ENCODE measurements at places on chromosomes 1 and 21. TPM values are rescaled to one million over a fixed set of nuclear protein-coding genes. Genes with fewer than 3 reads are reported as not detected.
A peak's percentile ranks its signal among the peaks of the same experiment; 100 is the strongest.

- H3K36me3 ChIP-seq: no peaks in the 10 kb centered on the region
- peaks cover 62% of the 10 kb centered on the region for H3K27me3 ChIP-seq
- no peak overlapping the region for H3K27ac ChIP-seq
- H3K4me1 ChIP-seq: no peaks in the 10 kb centered on the region
Observed at GRCh38 chr1:56827711-56828110, 8.5 kb upstream of the FYB2 start.

DNA sequence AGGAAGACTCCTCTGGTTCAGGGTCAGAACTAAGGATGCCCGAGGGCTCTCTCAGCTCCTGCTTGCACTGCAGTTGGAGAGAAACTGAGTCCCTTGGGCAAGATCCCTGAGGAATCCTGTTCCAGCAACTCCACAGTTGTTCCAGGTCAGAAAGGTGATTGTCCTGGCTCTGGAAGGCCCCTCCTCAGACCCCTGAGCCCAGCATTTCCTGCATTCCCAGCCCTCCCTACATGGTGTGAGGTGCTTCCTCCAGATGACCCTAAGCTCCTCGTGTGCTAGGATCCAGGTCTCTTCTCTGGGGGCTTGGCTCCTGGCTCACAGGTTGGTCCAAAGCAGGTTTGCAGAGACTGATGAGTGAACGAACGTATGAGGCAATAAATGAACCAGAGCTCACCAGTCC, 11.5 kb downstream of the LDLRAD1 start:
- DNase-seq: no peak
- no peaks in the 10 kb centered on the region for H3K36me3 ChIP-seq
- no peak overlapping the region for H3K27ac ChIP-seq
- peaks cover 85% of the 10 kb centered on the region for H3K27me3 ChIP-seq

GRCh38 chr1:156898161-156898566, 4.6 kb downstream of the PEAR1 start:
- no peaks in the 10 kb centered on the region for H3K36me3 ChIP-seq
- no peak overlapping the region for H3K4me3 ChIP-seq
- peaks cover 19% of the 10 kb centered on the region for H3K4me1 ChIP-seq
- no peak for DNase-seq
- no peak overlapping the region for H3K27ac ChIP-seq

DNA sequence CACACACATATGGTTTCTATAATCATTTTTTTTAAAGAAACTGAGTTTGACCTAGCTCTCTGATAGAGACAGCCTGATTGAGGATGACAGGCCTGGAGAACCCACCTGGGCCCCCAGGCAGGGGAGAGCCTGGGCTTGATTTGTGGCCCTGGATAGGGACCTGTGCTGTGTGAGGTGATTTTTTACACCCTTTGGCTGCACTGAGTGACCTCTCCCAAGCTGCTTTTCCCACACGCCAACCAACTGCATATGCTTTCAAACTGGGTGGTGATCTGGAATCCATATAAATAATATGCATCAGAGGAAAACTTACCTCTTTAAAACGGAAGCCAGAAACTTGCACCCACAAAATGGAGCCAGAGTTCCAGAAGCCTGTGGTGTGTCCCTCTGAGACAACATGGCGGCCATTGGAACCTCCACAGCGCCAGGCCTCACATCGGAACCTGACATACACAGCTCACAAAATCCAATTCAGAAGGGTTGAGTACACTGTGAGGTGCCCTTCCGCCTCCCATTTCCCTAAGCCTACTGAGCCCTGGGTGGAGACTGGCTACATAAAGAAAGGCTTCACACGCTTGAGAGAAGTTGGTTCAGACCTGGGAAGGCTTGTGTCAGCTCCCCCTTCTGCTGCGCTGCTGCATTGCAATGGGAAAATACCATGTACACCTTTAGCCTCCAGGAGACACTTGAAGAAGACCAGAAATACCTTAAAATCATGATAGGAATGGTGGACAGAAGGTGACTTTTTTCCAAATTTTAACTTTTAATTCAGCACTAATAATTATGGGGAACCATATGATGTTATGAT, 160.7 kb downstream of the HHIPL2 start:
- H3K4me1 ChIP-seq: no peaks in the 10 kb centered on the region
- no peak for DNase-seq
- H3K27ac ChIP-seq: no peak overlapping the region
- peaks cover 32% of the 10 kb centered on the region for H3K27me3 ChIP-seq
- no peaks in the 10 kb centered on the region for H3K36me3 ChIP-seq

GRCh38 chr1:233998891-233999290, 94.4 kb downstream of the SLC35F3 start:
- H3K27me3 ChIP-seq: no peaks in the 10 kb centered on the region
- H3K27ac ChIP-seq: no peak overlapping the region
- H3K36me3 ChIP-seq: no peaks in the 10 kb centered on the region
- DNase-seq: no peak
- no peak overlapping the region for H3K4me3 ChIP-seq

GRCh38 chr1:28509705-28510272, 3.9 kb downstream of the RCC1 start:
- H3K27me3 ChIP-seq: no peaks in the 10 kb centered on the region
- H3K4me3 ChIP-seq: peak overlapping the region; percentile 96
- H3K27ac ChIP-seq: peak overlapping the region; percentile 98

DNA sequence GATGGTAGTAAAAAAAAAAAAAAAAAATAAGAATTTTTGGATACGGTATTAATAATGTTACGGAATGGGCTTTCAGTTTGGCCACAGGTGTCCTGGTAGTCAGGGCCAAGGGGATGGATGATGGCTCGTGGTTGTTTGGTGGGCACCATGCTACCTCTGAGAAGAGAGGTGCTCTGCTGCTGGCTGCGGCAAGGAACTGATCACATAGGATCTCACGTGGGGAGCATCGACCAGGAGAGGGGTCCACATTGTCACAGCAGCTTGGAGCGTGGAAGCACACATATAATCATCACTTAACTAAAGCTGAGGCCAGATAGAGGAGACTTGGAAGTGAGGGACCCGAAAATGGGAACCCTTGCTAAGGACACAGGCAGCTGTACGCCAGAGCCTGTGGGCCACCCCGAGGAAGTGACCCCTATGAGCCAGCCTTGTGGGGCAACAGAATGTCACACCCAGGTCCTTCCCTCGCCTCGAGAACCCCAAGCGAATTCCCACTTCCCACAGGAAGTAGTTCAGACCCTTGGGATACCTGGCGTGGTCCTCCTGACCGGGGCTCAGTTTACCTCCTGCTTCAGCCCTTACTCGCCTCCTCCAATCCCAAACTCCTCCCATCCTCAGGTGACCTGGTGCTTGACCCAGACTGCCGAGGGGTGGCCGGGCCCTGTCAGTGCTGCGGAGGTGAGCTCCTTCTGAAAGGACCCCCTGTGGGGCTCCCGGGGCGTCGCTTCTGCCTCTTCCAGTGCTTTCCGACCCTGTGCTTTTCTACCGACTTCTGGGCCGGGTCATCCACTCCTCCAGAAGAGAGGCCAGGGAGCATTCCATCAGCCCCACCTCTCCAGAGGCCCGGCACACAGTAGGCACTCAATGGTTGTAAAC, 222.0 kb downstream of the CAMTA1 start:
- no peak overlapping the region for H3K27ac ChIP-seq
- no peak for DNase-seq
- no peaks in the 10 kb centered on the region for H3K4me1 ChIP-seq
- H3K27me3 ChIP-seq: peaks cover 55% of the 10 kb centered on the region

GRCh38 chr1:16612332-16613172, 812 bp downstream of the NBPF1 start:
- no peaks in the 10 kb centered on the region for H3K27me3 ChIP-seq
- no peak for DNase-seq
- no peak overlapping the region for H3K4me3 ChIP-seq
- no peak overlapping the region for H3K27ac ChIP-seq
- H3K4me1 ChIP-seq: no peaks in the 10 kb centered on the region

GRCh38 chr1:223840254-223840653, 5.5 kb downstream of the TP53BP2 start:
- H3K36me3 ChIP-seq: peaks cover 14% of the 10 kb centered on the region
- no peaks in the 10 kb centered on the region for H3K27me3 ChIP-seq
- H3K4me3 ChIP-seq: no peak overlapping the region
- H3K27ac ChIP-seq: no peak overlapping the region

GRCh38 chr1:35659589-35659988, 18.3 kb upstream of the PSMB2 start:
- peaks cover 71% of the 10 kb centered on the region for H3K27me3 ChIP-seq
- H3K36me3 ChIP-seq: no peaks in the 10 kb centered on the region
- no peaks in the 10 kb centered on the region for H3K4me1 ChIP-seq
- no peak for DNase-seq

DNA sequence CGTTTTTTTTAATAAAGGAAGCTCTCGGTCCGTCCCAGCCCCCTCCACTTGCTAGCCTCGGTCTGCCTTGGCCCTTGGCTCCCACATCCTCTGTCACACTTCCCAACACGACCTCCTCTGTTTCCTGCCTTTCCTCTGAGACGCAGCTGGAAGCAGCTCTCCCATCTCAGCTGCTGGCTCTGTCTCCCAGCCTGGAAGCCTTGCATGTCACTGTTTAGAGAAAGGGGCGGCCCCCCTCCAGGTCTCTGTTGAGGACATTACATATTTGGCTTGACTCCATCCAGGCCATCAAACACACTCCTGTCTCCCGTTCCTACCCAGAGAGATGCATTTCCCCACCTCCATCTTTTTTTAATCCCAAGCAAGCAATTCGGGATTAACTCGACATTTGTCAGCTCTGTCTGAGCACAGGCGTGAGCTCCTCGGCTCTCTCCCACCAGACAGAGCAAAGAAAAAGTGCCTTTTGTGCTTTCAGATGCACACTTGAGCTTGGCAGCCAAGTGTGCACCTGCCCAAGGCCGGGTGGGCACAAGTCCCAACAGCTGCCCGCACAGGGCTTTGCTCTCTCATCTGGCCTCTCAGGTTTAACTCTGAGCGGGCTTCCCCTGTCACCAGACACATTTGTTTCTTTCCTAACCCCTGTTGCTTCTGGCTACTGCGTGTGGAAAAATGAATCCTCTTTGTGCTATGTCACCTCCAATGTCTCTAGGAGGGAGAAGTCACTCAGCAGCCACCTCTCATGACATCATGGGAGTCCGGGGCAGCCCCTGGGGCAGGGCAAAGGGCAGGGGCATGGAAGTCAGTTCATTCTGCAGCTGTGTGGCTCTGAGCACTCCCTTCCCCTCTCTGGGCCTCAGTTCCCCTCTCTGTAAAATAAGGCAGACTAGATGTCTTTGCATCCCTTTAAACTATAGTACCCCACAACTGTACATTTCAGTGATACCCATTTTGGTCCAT, 108.3 kb downstream of the KCND3 start:
- H3K4me1 ChIP-seq: no peaks in the 10 kb centered on the region
- DNase-seq: no peak
- H3K4me3 ChIP-seq: no peak overlapping the region
- no peak overlapping the region for H3K27ac ChIP-seq
- H3K27me3 ChIP-seq: no peaks in the 10 kb centered on the region

GRCh38 chr1:4652631-4653327, 1.6 kb upstream of the AJAP1 start:
- no peak overlapping the region for H3K4me3 ChIP-seq
- no peak overlapping the region for H3K27ac ChIP-seq
- peaks cover 19% of the 10 kb centered on the region for H3K27me3 ChIP-seq
- H3K4me1 ChIP-seq: no peaks in the 10 kb centered on the region
- peak; percentile 28 for DNase-seq
- no peaks in the 10 kb centered on the region for H3K36me3 ChIP-seq

GRCh38 chr21:43193088-43193650, 24.4 kb downstream of the CRYAA start:
- H3K4me1 ChIP-seq: peaks cover 40% of the 10 kb centered on the region
- H3K4me3 ChIP-seq: no peak overlapping the region
- peaks cover 21% of the 10 kb centered on the region for H3K36me3 ChIP-seq
- H3K27ac ChIP-seq: no peak overlapping the region
- peaks cover 22% of the 10 kb centered on the region for H3K27me3 ChIP-seq

GRCh38 chr1:81453367-81453703, 347.4 kb upstream of the ADGRL2 start:
- peaks cover 28% of the 10 kb centered on the region for H3K4me1 ChIP-seq
- no peak for DNase-seq
- no peaks in the 10 kb centered on the region for H3K36me3 ChIP-seq
- peak overlapping the region; percentile 74 for H3K27ac ChIP-seq
- H3K4me3 ChIP-seq: peak overlapping the region; percentile 41
- H3K27me3 ChIP-seq: no peaks in the 10 kb centered on the region

DNA sequence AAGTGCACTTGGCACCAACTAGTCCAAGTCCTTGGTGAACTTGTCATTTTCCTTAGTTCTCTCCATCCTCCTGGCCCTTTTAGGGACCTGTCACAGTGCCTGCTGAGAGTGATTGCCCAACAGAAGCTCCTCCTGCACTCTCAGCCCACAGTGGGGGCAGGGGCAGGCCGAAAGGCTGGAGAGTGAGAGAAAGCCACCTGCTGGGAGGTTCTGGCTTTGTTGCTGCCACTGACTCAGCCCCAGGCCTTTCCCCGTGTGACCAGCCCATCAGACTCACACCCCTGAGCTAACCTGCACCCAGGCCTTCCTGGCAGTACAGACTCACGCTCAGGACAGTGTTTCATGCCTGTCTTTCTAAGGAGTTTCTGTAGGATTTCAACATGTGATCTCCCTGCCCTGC, 17.1 kb upstream of the PROK1 start:
- no peak overlapping the region for H3K27ac ChIP-seq
- no peak overlapping the region for H3K4me3 ChIP-seq
- H3K36me3 ChIP-seq: no peaks in the 10 kb centered on the region
- peak; percentile 69 for DNase-seq
- no peaks in the 10 kb centered on the region for H3K4me1 ChIP-seq

GRCh38 chr1:115426956-115427355, 88.9 kb upstream of the NGF start:
- H3K4me3 ChIP-seq: no peak overlapping the region
- H3K4me1 ChIP-seq: peaks cover 35% of the 10 kb centered on the region
- H3K36me3 ChIP-seq: peaks cover 8% of the 10 kb centered on the region
- no peaks in the 10 kb centered on the region for H3K27me3 ChIP-seq

- no peak overlapping the region for H3K4me3 ChIP-seq
- peaks cover 28% of the 10 kb centered on the region for H3K36me3 ChIP-seq
- DNase-seq: no peak
- H3K4me1 ChIP-seq: no peaks in the 10 kb centered on the region
Observed at GRCh38 chr1:9733160-9733789, 81.7 kb downstream of the PIK3CD start.

DNA sequence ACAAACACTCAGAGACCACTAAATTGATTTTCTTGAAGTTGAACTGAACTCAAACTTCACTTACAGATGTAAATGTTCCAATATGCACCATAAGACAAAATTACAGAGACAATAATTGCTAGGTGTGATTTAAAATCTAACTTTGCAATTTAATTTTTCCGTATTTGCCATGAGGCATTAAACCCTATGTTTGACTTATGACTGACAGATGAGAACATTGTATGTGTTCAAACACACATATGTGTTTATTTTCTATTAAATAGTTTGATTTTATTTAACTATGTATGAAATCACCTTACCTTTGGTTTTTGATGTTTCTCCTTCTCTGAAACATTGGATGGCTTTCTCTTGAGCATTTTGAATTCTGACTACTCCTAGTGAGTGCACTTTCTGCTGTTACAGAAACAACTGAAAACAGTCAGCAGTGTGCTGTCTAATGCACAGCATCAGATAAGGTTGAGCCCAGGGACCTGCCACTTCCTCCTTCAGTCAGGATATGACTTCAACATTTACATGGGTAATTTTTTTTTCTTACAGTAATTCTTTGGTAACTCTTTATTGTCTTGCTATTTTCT, at the start of gene SAMSN1:
Gene SAMSN1, minus strand, starts transcription at position 410 of the 575 bp plus-strand sequence. Its CDS starts 54 bp downstream, at position 356.
- H3K4me3 ChIP-seq: peak within 1 kb of the TSS; percentile 65
- H3K4me1 ChIP-seq: peaks cover 26% of the 10 kb centered on the region
- DNase-seq: peak; percentile 19
- no peaks in the 10 kb centered on the region for H3K36me3 ChIP-seq
- H3K27ac ChIP-seq: peak within 1 kb of the TSS; percentile 66

Gene HMGCL
- total RNA-seq: 27.8 TPM

Gene TNFRSF8
- total RNA-seq: not detected

Gene ADAMTSL4
- total RNA-seq: 1.9 TPM

Gene GPR3
- 1.3 TPM for total RNA-seq

Gene COPA
- total RNA-seq: 195 TPM

Gene IVL
- total RNA-seq: 1.9 TPM
